Lung (tissue), 17 donors: ENCODE measurements at places on chromosomes 6 and 20. TPM values are rescaled to one million over a fixed set of nuclear protein-coding genes. Genes with fewer than 3 reads are reported as not detected.

DNA sequence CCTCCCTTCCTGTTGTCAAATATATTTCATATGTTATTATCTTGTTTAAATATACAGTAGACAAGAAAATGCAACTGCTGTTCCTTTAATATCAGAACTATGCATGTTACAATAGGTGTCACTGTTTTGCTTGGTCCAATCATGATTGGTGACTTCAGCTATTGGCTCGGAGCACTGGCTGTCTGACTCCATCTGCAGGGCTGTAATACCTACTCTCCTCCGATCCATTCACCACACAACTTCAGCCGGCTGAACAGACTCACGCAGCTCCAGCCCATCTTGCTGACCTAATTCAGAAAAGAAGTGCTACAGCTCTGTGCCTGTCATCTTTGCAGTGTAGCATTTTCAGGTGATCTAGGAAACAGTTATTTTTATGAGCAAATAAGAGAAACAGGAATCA, at the start of gene BTBD3:
Gene BTBD3, plus strand, starts transcription at position 231 of the 400 bp plus-strand sequence. CDS start 383 bp downstream, outside the sequence.
- peaks cover 21% of the 10 kb centered on the region for H3K4me1 ChIP-seq
- DNase-seq, result peak; percentile 57
- no peaks in the 10 kb centered on the region for H3K36me3 ChIP-seq
- peak within 1 kb of the TSS; percentile 39 for H3K4me3 ChIP-seq
- H3K27ac ChIP-seq, result peak within 1 kb of the TSS; percentile 73
- no peaks in the 10 kb centered on the region for H3K27me3 ChIP-seq

MAP7 gene
- 9.6 TPM for polyA plus RNA-seq

GRCh38 chr20:34129518-34130162, 17.6 kb upstream of the EIF2S2 start:
- no peaks in the 10 kb centered on the region for H3K27me3 ChIP-seq
- H3K27ac ChIP-seq, result no peak overlapping the region
- no peak overlapping the region for H3K4me3 ChIP-seq
- peak; percentile 67 for DNase-seq

DNA sequence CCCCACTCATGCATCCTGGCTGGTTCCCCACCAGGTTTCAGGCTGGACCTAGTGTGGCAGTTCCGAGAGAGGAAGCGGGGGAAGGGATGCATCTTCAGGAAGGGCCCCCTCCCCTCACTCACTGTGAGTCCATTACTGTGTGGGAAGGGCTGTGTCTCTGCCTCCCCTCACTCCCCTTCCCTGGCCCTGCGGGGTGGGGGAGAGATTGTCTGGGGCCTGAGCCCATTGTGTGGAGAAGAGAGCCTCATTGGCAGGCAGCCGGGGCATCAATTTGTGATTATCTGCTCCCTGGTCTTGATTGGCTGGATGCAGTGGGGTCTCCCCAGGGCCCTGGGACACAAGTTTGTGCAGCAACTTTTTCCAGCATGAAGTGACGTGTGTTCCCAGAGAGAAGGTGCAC, 4.1 kb upstream of the MYT1 start:
- H3K27ac ChIP-seq, result no peak overlapping the region
- H3K4me1 ChIP-seq, result no peaks in the 10 kb centered on the region
- H3K27me3 ChIP-seq, result peaks cover 6% of the 10 kb centered on the region
- no peak for DNase-seq
- H3K36me3 ChIP-seq, result no peaks in the 10 kb centered on the region

GRCh38 chr6:163335056-163335455, 79.5 kb upstream of the QKI start:
- H3K27me3 ChIP-seq, result no peaks in the 10 kb centered on the region
- no peaks in the 10 kb centered on the region for H3K36me3 ChIP-seq
- no peak overlapping the region for H3K4me3 ChIP-seq
- H3K4me1 ChIP-seq, result peaks cover 9% of the 10 kb centered on the region
- H3K27ac ChIP-seq, result peak overlapping the region; percentile 95
- no peak for DNase-seq

RIPPLY2 gene
- 0.05 TPM for polyA plus RNA-seq

DNA sequence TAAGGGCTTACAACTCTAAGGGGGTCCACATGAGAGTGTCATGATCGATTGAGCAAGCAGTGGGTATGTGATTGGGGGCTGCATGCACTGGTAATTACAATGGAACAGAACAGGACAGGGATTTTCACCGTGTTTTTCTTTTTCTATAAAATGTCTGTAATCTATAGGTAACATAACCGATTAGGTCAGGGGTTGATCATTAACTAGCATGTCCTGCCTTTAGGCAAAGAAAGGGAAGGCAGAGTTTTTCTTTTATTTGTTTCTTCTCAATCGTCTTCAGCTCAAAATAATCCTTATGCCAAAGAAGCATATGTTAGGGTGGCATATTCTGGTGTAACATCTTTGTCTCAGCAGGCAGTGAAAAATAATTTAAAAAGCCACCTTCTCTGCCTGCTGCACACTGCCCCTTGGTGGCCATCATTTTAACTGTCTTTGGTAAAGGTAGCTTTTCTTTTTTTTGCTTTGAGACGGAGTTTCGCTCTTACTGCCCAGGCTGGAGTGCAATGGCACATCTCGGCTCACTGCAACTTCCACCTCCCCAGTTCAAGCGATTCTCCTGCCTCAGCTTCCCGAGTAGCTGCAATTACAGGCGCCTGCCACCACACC, 9.7 kb upstream of the CEP43 start:
- H3K4me1 ChIP-seq, result no peaks in the 10 kb centered on the region
- peak; percentile 13 for DNase-seq
- H3K4me3 ChIP-seq, result no peak overlapping the region

- H3K4me3 ChIP-seq, result no peak overlapping the region
- H3K27ac ChIP-seq, result no peak overlapping the region
- H3K27me3 ChIP-seq, result no peaks in the 10 kb centered on the region
- no peaks in the 10 kb centered on the region for H3K36me3 ChIP-seq
These were observed 67.5 kb downstream of the DNAH8 start for GRCh38 chr6:38782616-38783015.
